AG04450 (cell line): ENCODE measurements at places on chromosomes 5 and 9.

- no peak for DNase-seq
Observed at GRCh38 chr9:23789529-23790254, 36.3 kb downstream of the ELAVL2 start.

GRCh38 chr5:38888041-38888440 is 42.2 kb downstream of the OSMR start:
- DNase-seq, result no peak

GRCh38 chr5:149157330-149157729 is 16.0 kb downstream of the ABLIM3 start:
- no peak for DNase-seq

- no peak for DNase-seq
Observed at GRCh38 chr5:128736553-128736952, 198.5 kb upstream of the FBN2 start.

GRCh38 chr5:173866858-173867679 is 21.1 kb upstream of the CPEB4 start:
- DNase-seq, result no peak

DNA sequence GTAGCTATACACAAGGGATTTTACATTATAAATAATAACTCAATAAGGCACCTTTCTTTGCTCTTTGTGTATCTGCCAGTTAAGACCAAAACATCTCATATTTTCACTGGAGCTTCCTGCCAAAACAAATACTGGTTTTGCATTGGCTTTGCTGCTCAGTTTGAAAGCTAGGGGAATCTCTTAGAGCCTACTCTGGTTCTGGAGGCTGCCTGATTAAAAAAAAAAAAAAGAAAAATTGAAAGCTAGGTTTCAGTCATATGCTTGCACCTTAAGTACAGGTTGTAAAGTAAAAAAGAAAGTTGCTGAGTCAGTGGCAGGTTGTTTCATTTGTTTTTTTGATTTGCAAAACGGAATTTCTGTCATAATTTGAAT is 2.3 kb downstream of the DENND4C start:
- DNase-seq, result no peak

DNA sequence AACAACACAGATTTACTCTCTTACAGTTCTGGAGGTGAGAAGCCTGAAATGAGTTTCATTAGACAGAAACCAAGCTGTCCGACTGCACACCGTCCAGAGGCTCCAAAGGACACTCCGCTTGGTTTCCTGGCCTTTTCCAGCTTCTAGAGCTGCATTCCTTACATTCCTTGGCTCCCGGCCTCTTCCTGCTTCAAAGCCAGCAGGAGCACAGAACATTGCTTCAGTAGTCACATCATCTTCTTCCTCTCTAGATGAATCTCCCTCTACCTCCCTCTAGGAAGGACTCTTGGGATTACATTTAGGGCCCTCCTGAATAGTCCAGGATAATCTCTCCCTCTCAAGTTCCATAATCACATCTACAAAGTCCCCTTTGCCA is 213.3 kb downstream of the CDK5RAP2 start:
- DNase-seq, result peak; percentile 75

- DNase-seq, result no peak
Observed at GRCh38 chr5:135229679-135230132, 169.3 kb downstream of the MACROH2A1 start.

DNA sequence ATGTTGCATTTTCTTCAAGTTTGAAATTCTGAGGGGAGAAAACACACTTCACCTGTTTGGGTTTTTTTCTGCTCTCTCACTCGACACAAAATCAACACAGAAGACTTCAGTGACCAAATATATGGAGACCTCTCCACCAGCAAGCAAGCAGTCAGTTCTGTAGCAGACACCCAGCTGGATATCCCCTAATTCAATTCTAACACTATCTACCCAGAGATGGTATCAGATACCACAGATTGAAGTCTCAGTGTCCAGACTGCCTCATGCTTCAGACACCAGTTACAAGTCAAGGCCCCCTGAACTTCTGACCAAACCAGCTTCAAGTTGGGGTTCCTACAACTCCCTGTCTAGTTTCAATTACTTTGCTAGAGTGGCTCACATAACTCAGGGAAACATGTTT is 97.8 kb downstream of the INVS start:
- DNase-seq, result no peak

DNA sequence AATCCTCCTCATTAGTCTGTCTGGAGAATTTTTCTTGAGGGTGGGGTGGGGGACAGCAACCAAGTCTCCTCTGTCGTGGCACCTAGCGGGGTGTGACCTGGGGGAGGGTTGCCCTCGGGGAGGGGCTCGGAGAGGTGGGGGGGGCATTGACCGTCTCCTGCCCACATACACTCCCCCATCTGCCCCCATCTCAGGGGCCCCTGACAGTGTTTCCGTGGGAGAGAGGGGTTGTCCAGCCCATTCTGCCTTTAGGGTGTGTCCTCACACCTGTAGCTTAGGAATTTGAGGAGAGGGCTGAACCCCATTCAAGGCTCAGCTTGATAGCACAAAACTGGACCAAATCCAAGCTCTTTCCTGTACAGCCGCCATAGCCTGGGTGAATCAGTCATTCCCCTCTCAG is 5.9 kb upstream of the CXXC5 start:
- DNase-seq, result no peak
